ENCODE measurements at places on chromosomes 1 and 21.

GRCh38 chr1:179549368-179549700 lies 26.4 kb downstream of the NPHS2 start:
- DNase-seq = no peak

GRCh38 chr1:13707164-13707563 lies 7.2 kb downstream of the PRDM2 start:
- no peak for DNase-seq

DNA sequence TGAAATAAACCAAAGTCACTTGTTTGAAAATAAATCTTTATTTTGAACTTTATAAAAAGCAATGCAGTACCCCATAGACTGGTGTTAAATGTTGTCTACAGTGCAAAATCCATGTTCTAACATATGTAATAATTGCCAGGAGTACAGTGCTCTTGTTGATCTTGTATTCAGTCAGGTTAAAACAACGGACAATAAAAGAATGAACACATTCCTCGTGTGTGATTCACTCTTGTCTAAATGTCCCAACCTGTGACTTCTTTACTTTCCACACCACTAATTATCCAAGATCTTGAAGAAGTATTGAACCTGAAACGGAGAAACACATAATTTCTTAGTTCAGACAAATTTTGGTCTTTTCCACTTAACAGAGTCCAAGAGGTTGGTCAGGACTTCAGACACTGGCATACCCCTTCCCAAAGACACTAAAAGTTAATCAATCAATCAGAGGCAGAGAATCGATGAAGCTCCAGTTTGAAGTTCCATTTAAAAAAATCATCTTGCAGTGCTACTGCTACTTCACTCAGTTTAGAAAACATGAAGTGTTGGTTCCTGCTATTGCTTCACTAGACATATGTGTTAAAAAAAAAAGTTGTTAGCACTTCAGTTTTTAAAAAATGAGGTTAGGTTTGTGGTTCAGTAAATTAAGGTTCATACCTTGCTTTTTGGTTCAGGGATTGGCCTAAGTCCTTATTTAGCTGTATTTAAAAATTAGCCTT lies 26.2 kb downstream of the ATP1B1 start:
- no peak for DNase-seq

DNA sequence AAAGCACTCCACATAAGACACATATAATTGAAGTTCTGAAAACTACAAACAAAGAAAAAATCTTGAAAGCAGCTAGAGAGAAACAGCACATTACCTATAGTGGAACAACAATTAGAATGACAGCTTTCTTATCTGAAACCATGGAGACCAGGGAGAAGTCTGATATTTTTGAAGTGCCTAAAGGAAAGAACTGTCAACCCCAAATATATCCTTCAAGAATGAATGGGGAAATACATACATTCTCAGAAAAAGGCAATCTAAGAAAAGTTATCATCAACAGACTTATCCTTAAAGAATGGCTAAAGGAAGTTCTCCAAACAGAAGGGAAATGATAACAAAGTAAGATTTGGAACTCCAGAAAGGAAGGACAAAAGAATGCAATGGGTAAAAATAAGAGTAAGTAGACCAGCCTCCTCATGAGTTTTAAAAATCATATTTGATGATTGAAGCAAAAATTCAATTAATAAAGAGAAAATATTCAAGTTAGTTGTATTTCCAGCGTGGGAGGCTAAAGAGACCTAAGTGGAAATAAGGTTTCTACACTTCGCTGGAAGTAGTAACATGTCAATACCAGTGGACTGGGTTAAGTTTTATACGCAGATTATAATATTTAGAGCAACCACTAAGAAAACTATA lies 170.8 kb upstream of the SAMSN1 start:
- no peak for DNase-seq

DNA sequence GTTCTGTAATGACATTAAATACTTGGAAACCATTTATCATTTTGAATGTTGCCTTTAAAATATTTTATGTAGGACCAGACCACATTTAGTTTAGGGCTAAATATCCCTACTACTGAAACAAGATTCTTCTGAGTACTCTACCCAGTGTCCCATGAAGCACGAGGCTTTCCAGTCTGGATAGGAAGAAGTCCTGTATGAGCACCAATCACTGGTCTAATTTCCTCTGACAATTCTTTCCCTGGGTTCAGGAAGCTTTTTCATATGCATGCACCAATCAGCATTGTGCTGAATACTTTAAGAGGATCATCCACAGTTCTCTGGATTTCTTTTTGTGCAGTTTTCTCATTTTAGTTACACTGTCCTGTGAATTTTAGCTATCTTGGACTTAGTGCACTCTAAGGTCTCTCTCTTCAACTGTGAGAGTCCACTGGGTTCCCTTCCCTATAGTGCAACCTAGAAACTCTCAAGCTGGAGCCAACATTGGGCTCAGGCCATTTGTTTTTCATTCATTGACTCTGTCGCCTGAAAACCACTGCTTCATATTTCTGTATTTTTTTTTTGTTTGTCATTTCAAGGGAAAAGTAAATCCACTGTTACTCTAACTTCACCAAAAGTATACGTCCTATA lies 45.9 kb downstream of the TUT4 start:
- no peak for DNase-seq

DNA sequence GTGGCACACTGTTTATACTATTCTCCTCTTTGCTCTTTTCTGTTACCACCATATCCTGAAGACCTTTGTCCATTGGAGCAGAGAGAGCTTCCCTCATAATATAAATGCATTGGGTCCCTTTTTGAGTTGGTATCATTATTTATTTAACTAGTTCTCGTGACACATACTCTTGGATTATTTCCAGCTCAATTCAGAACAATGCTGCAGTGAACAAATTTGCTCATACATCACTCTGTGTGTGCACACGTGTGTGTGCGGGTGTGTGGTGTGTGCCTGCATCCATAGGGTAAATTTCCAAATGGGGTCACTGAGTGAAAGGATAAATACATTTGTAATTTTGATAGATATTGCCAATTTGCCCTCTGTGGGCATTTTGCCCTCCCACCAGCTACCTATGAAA lies 5.8 kb downstream of the PLA2G2A start:
- no peak for DNase-seq

- no peak for DNase-seq
Observed at GRCh38 chr1:85502171-85502570, 37.2 kb upstream of the DDAH1 start.

DNA sequence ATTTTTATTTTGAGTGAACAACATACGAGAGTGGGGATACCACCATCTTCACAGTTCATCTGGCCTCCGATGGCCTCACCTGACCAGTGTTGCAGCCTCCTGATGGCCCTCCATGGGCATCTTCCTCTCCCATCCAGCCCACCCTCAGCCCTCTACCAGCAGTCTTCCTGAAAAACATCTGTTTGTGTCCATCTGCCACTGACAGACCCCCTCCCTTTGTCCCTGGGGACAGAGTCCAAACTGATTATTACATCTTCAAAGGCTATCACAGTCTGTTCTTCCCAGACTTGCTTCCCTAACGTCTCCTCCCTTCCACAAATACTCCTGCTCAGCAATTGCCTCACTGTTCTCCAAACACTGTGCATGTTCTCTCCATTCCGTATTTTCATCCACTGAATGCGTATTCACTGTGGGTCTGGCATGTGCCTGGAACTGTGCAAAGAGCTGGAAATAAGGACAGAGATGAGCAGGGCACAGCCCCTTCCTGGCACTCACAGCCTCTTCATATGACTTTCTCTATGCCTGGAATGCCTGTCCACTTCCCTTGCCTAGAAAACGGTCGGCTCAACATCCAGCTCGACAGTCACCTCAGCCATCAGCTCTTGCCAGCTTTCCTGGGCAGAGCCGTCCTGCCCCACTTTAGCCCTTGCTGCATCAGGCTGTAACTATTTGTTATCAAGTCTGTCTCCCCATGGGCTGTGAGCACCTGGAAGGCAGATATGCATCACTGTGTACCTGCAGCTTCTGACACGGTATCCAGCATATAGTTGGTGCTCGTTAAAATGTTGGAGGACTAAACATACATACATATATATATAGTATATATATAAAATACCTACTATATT lies 8.3 kb upstream of the ATF3 start:
- DNase-seq = no peak

DNA sequence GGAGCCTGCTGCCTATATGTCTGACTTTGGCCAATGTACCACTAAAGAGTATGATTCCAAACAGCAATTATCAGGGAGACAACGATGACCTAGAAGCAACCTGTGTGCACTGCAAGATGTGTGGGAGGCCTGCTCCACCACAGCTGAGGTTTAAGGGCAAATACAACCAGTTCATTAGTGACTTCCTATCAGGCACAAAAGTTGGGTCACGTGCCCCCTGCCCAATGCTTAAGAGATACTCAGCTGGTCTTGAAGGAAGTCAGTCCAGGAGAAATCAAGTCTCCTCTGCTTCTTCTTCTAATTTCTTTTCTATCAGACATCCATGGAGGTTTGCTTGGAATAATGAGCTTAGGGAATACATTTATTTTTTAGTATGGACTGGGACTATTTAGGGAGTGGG lies 296.0 kb downstream of the HLX start:
- no peak for DNase-seq

- DNase-seq = no peak
Observed at GRCh38 chr1:209809611-209810010, 3.7 kb upstream of the IRF6 start.

DNA sequence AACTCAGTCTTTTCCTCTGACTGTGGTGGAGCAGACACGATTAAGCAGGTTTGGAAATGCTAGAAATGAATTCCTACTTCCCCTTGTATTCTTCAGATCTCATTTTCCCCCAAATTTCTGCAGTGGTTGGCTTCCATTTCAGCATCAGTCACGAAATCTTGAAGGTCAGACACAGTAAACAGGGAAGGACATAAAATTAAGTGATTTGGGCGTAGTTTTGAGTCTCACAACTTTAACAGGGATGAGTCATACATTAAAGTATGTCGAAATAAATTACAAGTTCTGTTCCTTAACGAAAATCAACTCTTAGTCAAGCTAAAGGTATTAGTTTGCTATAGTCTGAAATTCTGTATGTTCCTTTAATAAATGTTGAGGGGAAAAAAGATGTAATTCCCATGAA lies 61.1 kb downstream of the HNRNPR start:
- DNase-seq = no peak

- DNase-seq = no peak
Observed at GRCh38 chr1:156468693-156469345, 31.8 kb downstream of the MEF2D start.

GRCh38 chr1:156616463-156616862 lies 2.8 kb upstream of the HAPLN2 start:
- peak; percentile 94 for DNase-seq

DNA sequence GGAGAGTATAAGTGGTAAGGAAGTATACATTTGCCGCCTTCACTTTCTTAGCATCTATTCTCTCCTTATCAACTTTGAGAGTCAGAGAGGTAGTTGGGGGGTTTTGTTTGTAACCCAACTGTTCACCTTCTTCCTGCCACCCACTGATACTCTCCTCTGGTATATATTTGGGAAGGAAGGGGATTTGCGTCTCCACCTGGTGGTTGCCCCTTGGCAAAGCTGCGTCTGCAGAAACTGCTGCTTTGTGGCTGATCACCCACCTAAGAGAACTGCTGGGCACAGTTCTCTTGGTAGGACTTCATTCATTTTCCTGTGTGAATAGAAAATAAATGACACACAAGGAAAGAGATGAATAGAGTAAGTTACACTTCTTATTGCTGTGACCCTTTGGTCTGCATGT lies 87.0 kb downstream of the SYT14 start:
- no peak for DNase-seq

- DNase-seq = no peak
Observed at GRCh38 chr1:209323743-209324142, 259.8 kb upstream of the CAMK1G start.

- DNase-seq = no peak
Observed at GRCh38 chr1:243848165-243848857, 1.7 kb downstream of the AKT3 start.

DNA sequence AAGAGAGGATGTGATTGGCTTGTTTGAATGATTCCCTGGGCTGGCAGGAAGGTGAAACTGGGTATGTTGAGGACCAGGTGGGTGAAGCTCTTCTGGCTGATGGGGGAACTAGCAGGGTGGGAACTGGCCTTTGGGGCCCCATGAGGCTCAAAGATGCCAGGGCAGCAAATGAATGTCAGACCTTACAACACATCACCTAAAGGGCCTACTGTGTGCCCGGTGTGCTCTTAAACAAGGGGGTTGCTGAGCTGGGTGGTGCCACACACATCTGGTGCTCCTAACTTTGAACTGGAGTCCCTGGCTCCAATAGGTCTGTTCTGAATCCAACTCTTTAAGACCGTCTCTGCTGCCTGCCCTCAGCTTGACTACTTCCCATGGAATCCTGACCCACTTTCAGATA lies 21.3 kb upstream of the HTR1D start:
- DNase-seq = no peak
